ENCODE measurements at places on chromosomes 6 and 20.

GRCh38 chr6:150005761-150006651 lies 19.3 kb downstream of the RAET1L start:
- no peak for DNase-seq

- no peak for DNase-seq
Measured at GRCh38 chr20:51697096-51697826, 70.9 kb downstream of the ATP9A start.

DNA sequence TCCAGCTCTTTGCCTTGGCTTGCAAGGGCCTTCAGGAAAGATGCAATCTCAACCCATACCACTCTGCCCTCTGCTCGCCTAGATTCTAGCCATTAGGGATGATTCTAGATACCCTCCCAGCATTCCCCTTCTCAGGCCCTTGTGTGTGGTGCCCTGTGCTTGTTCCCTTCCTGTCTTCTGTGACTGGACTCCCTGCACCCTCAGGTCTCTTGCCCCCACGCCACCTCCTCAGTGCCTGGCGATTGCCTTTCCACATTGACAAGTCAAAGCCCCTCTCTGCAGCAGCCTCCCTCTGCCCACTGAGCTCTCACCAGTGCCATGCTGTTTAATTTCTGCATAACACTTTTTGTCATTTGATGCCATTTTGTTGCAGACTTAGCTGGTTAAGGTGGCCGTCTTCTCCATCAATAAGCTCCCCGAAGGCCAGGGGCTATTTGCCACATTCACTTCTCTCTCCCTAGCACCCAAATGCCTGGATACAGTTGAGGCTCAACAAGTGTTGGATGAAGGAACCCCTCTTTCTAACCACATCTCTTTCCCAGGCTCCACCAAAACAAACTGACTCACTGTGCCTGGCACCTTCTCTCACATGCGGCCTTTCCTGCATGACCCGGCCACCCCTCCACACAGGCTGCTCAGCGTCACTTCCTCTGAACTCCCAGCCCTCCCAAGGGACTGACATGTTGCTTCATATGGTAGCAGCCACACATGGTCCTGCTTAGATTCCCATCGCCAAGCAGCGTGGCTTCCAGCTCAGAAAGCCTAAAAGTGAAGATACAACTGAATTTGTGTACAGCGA lies 4.6 kb upstream of the TXNDC5 start:
- DNase-seq = no peak

GRCh38 chr6:43120101-43120763 lies 44.1 kb downstream of the PTK7 start:
- DNase-seq = no peak

All from CD4-positive, alpha-beta T cell treated with Interleukin-2 at 100 ng/mL for 4 hours (primary cell).